ENCODE measurements at places on chromosomes 2 and 18.

DNA sequence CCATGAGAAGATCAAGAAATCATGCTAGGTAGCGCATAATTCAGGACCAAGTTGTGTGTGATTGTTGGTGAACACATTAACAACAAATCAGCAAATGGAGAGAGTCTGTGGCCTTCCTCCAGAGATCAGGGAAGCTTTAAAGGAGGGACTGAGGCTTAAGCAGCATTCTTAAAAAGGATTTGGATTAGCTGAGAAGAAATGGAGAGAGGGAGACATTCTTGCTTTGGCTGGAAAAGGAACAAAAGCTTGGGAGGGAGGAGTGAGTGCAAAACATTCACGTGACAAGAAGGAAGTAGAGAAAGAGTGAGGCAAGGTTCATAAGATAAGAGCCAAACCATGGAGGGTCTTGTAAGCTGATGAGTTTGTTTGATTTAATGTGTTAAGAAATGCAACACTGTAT lies 75.6 kb downstream of the SRD5A2 start:
- no peak for DNase-seq

DNA sequence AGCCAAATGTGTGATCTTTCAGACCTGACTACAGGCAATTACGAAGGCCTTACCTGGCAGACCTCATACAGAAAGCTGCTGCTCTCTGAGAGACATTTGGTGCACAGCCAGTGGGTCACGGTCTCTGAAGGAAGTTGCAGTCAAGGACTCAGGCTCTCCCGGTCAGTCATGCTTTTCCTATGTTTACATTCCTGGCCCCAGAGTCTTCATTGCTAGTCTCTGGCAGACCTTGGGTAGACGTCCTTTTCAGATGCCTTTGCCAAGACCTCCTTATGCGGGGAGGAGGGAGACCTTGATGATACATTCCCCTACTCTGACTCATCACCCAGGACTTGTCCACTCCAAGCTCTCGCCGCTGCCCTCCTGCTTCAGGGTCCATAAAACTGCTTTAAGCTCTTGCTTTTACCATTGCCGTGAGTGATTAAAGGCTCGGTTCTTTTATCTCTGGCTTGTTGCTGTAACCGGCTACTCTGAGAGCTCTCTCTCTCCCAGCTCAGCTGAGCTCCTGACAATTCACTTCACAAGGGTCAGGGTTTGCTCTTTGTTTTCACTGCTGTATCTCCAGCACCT lies 62.0 kb upstream of the SLC35F5 start:
- no peak for DNase-seq

- no peak for DNase-seq
Observed at GRCh38 chr2:239109041-239109927, 261.4 kb downstream of the TWIST2 start.

DNA sequence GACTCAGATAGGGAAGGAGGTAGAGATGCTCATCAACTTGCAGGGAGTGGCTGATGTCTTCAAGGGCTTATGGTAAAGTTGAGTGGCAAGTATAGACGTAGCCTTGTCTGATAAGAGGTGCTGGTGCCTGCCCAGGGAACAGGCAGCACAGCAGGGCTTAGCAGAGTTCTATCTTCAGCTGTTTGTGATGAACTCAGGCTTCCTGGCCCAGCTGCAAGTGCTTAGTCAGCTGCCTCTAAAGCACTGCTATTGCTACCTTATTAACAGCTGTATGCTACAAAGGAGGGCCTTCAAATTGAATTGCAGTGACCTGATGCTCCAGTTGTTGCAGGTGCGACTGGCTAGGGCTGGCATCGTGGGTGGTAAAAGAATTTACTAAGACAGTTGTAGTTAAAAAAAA lies 82.1 kb downstream of the TSN start:
- DNase-seq = no peak

- no peak for DNase-seq
Observed at GRCh38 chr18:12741351-12741750, 38.5 kb downstream of the PSMG2 start.

- no peak for DNase-seq
Observed at GRCh38 chr18:13565228-13565627, 161.1 kb downstream of the FAM210A start.

DNA sequence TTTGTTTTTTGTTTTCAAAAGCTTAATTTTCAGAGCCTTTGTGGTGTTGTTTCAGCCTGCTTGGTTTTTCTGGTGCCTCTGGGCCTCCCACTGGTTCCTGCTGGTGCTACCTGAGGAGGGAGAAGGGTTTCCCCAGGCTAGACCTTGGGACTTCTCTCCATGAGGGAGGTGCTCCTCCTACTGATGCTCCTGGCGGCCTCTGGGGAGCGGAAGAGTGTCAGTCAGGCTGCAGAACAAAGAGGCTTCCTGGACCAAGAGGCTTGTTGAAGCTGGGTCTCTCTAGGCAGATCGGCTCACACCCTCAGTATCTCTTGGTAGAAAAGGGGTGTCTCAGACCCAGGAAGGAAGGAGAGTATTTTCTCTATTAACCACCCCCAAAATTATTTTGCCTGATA lies 32.2 kb downstream of the RFX8 start:
- DNase-seq = peak; percentile 12

DNA sequence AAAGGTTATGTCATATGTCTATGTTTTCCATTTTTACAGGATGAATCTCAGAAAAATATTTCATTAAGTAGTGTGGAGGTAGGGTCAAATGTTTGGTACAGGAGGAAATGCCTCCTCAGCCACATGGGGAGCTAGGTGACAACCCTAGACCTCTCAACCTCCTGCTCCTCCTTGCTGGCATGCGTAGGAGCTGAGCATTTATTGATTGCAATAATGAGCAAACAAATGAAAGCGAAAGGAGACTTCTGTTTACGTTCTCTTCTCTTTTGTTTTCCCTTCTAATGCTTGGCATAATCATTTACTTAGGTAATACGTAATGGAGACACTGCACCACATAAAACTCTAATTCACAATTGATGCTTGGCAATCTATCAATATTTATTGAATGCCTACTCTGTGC lies 95.1 kb upstream of the CCBE1 start:
- no peak for DNase-seq

Measured in NCI-H1930 (cell line).